ENCODE measurements at places on chromosomes 12 and 14. TPM values are rescaled to one million over a fixed set of nuclear protein-coding genes. Genes with fewer than 3 reads are reported as not detected.

ZNF268 gene
- polyA plus RNA-seq = 12.2 TPM

LRTM2 gene
- 0.20 TPM for polyA plus RNA-seq

ACSM4 gene
- polyA plus RNA-seq = 0.11 TPM

SUOX gene
- 30.1 TPM for polyA plus RNA-seq

CD63 gene
- polyA plus RNA-seq = 785 TPM

GRCh38 chr12:76402259-76402658, 54.0 kb upstream of the BBS10 start:
- DNase-seq = no peak

DNA sequence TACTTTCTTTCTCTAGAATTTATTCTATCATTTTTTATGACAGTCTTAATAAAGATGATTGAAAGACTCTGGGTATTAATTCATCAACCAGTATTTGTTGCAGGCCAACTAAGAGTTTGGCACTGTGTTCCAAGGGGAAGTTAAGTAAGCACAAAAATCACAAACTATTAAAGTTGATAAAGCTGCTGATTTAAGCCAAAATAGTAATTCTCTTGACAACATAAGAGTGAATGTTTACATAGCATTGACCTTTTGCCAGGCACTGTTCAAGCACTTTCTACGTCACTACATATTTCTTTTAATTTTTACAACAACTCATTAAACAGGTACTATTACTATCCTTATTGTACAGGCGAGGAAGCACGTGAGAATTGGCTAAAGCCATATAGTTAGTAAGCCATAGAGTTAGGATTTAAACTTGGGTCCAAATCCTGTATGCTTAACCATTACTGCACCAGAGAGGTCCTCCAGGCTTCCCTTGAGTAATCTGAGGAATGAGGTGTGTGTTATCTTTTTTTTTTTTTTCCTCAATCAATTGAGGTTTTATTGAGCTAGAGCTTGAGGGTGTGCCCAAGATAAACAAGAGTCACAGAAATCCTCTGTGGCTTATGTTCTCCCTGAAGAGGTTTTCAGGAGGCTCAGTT, 1009.6 kb downstream of the DIO2 start:
- no peak for DNase-seq

DNA sequence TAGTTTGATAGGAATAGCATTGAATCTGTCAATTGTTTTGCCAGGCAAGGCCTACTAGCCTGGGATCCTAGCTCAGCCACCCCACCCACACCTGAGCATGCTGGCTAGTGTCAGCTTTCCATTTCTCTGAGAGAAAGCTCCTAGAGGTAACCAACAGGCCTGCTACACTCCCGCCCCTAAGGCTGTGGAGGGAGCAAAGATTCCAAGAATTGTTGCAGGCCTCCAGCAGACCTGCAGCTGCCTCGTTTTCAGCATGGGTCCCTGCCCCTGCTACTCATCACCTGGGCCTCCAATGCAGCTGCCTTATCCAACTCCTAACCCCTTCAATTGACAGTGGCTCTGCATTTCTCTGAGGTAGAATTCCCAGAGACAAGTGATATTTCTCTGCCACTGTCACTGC, 852.4 kb upstream of the MDGA2 start:
- DNase-seq = no peak

DNA sequence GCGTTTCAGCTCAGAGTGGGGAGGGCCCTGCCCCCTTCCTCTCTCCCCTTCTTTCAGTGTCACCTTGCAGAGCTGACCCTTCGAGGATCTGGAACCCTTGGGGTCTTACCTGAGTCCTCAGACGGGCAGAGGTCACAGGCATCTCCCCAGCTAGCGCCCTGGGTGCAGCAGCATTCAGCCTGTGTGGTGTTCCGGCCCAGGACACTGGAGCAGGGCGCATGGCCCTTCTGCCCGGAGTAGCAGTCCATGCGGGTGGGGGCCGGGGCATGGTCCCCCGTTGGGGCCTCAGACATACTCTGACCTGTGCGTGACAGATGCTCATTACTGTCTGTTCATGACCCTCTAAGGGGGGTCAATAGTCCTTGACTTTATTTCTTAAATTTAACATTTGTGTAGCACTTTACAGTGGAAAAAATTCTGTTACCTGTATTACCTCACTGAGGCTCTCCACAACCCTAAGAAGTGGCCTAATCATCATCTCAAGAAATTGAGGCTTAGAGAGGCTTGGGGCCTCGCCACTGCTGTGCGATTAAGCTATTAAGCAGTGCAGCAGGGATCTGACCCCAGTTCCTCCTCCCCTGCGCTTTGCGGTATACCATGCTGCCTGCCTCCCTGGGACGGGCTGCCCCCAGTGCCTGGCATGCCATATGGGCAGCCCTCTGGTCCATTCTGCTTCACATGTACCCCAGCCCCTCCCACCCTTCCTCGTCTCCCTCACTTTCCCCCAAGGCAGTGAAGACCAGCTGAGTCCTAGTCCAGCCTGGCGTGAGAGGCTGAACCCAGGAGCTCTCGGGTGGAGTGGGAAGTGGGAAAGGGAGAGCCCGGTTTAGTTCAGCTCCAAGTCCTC, 11.5 kb downstream of the ISCA2 start:
- no peak for DNase-seq

- DNase-seq = peak; percentile 7
Measured at GRCh38 chr12:52789637-52790426, 6.1 kb downstream of the KRT3 start.

DNA sequence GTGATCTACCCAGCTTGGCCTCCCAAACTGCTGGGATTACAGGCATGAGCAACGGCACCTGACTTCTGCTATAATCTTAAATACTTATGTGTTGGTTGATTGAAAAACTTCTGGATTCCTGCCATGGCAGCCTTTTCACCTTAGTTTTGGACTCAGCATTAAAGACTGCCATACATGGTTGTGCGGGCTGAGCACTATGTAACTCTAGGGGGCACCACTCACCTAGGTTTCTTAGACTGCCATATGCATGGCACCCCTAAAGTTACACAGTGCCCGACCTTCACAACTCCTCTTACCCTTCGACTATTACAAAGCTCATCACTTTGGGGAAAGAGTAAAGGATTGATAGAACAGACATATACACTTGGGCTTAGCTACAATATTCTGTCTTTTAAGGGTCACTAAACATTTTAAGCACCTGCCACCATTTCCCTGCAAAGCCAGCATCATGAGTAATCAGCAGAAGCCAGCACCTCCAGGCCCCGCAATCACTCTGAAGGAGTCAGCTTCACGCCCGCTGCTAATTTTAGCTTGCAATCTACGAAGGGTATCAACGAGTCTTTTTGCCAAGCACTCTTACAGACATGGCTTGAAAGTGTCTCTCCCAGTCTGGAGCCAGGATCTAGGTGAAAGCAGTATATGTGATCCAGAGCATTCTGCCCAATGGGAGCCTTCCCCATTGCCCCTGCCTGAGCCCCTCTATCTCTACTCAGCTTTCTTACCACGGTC, 59.8 kb downstream of the SUDS3 start:
- DNase-seq = no peak

GRCh38 chr12:28090835-28091234, 99.4 kb upstream of the CCDC91 start:
- DNase-seq = no peak

DNA sequence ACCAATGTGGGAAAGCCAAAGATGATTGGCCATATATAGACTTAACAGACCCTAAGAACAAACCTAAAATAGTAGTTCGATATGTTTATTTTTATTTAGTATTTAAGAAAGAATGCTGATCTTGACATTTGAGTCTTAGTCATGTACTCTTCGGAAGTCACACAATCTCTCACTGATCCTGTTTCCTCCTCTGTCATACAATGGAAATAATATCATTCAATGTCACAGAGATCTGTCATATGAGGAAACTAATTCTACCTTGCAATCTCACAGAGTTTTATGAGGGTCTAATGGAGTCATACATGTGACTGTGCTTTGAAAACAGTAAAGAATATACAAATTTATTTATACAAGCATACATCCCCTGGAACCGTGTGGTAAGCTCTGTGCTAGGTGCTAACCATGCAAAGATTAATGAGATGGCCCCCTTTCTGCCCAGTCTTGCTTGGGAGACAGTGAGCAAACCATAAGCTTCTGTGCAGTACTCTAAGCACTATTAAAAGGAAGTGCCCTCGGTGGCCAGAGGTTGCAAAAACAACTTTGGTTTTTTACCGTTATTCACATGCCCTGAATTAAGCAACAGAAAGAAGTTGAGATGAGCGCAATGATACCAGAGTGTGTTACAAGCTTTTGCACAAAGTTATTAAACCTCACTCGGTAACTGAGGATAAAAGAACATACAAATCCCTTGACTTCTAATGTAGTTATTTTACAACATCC, 1.7 kb upstream of the LIN7A start:
- no peak for DNase-seq

- DNase-seq = no peak
Measured at GRCh38 chr12:97764700-97765099, 302.1 kb downstream of the RMST start.

DNA sequence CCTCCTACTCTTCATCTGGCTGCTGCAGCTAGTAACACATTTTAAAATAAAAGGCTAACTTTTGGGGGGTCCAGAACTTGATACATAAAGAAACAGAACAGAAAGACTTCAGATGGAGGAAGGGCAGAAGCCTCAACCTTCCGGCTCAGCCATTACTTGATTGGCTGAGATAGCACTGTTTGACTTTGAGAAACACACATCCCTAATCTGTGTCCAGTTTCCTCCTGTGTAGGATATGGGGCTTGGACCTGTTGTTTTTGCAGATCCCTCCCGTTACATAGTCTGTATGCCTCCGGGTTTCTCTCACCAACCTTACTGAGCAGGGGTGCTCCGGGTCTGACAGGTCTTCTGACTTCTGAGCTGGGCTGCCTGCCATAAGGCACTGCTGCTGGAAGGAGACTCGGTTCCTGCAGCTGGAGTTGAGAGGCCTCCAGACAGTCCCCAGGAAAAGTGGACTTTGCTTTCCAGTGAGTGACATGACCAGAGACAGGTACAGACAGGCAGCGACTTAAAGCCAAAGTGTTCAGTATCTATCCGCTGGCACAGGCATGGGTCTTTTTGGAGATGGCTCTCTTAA, 8.3 kb upstream of the ZNF641 start:
- no peak for DNase-seq

DNA sequence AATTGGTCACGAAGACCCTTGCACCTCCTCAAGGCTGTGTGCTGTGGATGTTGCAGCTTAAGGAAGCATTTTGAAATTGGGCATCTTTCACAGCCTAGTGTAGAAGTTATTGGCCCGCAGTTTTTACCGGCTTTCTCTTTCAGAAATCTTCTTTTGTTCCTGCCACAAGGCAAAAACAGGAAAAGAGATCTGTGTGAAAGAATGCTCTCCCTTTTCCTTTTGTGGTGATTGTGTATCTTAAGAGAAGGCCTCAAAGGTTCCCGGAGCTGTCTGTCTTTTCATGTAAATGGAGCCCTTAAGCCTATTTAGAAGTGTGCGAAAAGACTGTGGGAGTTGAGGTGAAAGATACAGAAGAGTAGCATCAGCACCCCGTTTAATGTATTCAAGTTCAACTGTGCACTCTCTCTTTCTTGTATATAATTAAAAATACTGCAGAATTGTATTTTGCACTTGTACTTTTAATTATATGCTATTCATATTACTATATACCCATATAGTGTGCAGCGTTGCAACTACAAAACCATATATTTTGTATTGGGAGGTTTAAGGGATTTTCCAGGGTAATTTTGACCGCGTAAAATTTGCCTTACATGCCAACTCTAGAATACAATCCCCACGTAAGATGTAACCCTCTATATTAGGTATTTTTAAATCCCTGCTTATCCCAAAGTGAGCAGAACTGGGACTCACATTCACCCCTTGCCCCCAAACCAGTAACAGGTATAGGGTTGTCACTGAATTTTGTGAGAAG, 441.7 kb downstream of the RAD51B start:
- no peak for DNase-seq

DNA sequence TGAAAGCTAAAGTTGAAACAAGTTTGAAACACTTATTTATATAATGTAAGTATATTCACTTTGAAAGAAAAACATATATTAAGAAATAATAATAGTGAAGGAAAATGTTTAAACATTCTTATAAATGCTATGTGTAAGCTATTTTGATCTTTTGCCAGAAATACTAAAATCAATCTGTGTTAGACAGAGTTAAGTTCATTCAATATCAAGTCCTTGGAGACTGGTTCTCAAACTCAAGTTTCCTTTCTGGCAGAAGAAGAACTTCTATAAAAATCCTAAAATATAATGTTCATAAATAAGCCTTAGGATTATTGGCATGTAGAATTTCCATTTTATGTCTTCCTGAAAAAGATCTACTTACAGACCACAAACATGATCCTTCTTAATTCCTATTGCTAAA, 45.3 kb downstream of the TAOK3 start:
- DNase-seq = peak; percentile 38

GRCh38 chr14:39988939-39989338, 556.7 kb upstream of the FBXO33 start:
- peak; percentile 42 for DNase-seq

- DNase-seq = no peak
Measured at GRCh38 chr14:102646615-102647014, 54.2 kb downstream of the RCOR1 start.
